ENCODE measurements at places on chromosomes 11 and 22.

- DNase-seq, result no peak
Observed at GRCh38 chr11:133385781-133386180, 146.5 kb downstream of the OPCML start.

DNA sequence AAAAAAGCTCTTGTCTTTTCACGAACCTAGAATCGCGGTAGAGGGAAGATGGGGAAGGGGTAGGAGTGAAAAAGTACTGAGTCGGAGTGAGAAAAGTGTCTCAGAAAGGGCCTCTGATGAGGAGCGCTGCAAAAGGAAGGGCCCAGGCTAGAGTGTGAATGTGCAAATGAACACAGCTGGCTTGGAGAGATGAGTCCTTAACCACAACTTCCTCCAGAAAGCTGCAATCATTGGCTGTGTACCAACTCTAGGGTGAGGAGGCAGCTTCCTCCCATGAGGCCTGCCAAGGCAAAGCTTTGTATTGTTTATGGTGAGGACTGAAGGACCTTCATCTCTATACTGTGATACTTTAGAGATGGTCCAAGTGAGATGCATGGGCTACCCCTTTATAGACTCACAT, 566.9 kb upstream of the ANO5 start:
- no peak for DNase-seq

- DNase-seq, result no peak
Observed at GRCh38 chr11:68140496-68141245, 19.5 kb upstream of the CHKA start.

GRCh38 chr11:92225568-92226330, 1.1 kb downstream of the FAT3 start:
- no peak for DNase-seq

DNA sequence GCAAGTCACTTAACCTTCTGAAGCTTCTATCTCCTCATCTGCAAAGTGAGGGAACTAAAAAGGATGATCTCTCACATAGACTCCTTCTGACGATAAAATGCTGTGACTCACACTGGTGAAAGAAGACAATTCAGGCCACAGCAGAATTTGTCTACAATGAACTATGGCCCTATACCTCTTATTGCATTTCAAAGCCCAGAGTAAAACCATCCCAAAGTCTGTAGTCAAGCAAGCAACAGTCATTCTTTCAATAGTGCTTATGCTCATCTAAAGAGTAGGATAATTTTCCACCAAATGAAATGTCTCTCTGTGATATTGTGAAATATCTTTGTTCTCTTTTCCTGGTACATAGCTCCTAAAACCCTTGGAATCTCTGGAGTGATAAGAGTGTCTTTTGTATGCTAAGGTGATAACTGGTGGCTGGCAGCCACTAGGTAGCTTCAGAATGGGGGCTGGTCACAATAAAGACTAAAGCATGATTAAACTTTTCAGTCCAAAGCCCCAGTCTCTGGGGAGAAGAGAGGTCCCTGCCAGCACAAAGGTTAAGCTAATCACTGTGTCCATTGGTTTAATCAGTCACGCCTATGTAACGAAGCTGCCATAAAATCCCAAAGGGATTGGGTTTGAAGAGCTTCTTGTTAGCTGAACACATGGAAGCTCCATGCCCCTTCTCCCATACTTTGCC, 30.8 kb downstream of the SYTL2 start:
- no peak for DNase-seq

DNA sequence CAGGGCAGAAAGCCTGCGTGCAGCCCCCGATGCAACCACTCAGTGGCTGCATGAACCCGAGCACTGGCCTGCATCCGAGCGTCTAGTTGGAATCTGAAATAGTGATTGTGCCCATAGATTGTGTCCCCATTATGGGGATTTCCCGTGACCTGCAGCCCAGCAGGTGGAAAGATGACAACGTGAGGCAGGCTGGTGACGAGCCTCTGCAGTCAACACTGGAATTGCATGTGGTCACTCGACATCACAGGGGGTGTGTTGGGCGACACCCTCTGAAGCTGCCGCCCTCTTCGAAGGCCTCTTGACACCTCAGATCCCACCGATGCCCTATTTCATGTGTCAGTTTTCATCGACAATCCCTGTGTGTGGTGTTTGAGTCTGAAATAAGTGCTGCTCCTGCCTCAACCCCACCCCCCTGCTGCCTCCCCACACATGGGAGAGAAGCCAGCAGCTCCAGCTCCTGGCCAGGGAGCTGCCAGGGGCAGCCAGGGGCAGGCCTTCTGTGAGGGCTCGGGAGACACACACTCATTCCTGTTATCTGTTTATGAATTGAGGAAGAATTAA, 172.0 kb upstream of the B3GAT1 start:
- no peak for DNase-seq

DNA sequence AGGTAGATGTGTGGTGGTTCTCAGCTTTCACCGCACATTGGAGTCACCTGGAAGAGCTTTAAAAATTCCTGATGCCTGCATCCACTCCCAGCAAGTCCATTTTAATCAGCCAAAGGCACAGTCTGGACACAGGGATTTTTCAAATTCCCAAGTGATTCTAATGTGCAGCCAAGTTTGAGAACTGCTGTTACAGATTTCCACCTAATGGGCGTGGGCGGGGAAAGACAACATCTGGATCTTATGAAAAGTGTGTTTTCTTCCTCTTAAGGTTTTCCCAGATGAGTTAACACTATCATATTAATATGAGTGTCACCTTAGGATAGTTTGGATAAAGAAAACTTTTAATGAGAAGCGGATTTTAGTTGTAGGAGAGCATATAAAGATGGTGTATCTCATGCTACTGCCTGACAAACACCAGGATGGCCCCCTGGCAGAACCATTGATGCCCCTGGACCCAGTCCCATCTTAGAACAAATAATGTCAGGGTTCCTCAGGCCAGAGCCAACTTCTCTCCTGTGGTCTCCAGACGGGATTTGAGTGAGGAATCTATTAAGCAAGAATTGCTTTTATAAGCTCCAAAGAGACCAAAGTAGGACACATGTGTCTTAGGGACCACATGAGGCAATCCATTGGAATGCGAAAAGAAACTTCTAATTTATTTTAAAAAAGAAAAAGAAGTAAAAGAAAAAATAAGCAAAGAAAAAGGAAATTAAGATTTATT, 31.9 kb downstream of the POU2AF1 start:
- DNase-seq, result no peak

DNA sequence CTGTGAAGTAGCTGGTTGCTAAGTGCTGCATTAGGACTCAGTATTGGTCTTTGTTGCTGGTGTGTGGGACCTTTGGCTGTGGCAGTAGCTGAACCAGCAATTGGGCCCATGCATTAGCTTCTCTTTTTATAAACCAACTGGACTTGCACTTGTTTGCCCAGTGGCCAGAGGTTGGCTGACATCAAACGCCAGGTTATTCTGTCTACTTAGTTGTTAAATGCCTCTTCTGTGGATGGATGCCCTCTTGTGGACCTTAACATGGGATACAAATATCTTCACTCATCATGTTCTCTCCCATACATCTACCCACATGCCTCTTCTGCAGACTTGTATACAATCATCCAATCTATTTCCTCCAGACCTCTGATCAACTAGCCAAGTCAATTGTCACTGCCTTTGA, 26.4 kb upstream of the ARHGAP20 start:
- no peak for DNase-seq

GRCh38 chr22:25833091-25833490, 91.1 kb downstream of the MYO18B start:
- no peak for DNase-seq

GRCh38 chr11:126742582-126742981, 258.0 kb downstream of the KIRREL3 start:
- no peak for DNase-seq

DNA sequence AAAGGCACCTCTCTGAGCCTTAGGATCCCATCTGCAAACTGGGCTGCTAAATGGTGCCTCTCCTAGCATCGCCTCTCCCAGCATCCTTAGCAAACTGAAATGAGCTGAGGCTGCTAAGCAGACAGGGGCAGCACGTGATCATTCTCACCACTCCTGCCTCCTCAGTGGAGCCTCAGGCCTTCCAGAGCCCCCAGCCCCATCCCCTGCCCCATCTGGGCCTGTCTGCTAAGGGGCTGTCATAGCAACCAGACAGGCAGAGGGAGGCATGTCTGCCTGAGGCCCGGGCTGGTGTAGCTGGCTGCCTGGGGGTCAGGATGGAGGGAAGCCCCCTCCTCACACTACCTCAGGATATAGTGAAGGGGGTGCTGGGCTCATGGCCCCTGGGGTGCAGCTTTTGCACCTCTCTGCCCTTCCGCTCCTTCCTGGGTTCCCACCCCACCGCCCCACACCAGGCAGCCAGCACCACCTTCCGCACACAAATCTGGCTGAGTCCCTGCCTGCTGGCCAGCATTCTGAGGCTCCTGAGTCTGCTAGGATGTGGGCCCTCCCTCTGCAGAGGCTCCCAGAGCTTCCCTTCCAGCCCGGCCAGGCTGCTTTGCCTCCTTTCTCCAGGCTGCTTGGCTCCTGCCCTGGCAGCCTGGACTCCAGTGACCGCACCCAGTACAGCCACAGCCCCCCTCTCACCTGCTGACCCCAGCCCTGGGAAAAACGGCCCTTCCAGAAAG, 47.5 kb upstream of the TTLL12 start:
- no peak for DNase-seq

DNA sequence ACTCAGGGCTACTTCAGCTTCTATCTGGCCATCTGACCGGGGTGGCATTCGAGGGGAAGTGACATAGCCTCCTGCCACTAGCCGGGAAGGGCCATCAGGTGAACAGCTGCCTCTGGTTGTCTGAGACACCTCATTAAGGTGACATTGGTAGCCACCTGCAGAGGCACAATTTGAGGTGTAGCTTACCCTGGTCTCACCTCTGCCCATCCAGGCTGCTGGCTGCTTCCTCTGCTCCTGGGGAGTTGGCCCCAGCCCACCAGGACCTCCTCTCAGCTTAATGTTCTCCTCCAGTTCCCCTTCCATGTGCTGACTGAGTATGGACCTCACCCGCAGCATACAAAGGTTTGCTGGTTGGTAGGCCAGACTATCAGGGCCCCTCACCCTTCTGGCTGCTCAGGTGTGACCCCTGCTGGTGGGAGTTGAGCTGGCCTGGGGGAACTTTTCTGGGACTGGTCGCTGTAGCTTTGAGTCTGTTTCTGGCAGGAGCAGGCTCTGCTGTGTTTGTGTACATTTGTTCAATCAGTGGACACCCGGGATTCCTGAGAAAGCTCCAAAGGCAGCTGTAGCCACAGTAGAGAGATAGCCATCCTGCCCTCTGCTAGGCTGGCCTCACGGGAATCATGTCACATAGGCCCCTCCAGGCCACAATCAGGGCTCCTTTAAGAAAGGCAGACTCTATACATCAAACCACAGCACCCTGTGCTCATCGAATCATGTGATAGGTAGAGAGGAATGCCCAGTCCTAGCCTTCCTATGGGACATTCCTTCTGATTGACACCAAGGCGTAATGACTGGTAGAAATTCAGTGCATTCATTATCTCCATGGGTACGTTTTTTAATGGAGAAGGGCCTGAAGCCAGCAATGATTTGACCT, 295.1 kb upstream of the PLET1 start:
- peak; percentile 40 for DNase-seq

- DNase-seq, result no peak
Observed at GRCh38 chr22:26983311-26983710, 325.9 kb downstream of the MIAT start.

- no peak for DNase-seq
Observed at GRCh38 chr11:102139081-102139498, 28.8 kb downstream of the YAP1 start.

- no peak for DNase-seq
Observed at GRCh38 chr22:35476341-35476740, 64.3 kb upstream of the RASD2 start.

DNA sequence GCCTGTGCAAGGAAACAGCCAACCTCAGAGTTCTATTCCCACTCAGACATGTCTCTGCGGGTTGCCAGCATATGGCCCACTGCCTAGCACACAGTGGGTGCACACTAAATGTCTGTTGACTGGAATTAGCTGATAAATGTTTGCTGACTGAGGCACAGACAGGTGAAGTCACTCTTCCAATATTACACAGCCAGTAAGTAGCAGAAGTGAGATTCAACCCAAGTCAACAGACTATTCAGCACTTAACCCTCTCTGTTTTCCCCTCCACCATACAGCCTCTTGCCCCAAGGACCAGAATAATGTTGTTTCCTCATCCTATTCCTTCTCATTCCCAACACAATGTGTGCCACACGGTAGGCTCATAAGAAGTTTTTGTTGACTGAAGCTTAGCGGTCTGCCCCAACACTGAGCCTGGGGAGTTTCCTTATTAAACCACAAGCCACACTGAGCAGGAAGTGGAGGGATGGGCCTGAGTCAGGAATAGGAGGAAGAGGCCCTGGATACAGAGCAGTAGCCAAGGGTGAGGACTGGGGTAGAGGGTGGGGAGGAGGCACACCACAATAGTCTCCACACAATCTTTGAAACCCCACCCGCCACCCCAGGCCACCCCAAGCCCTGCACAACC, 15.7 kb upstream of the IL10RA start:
- DNase-seq, result no peak

DNA sequence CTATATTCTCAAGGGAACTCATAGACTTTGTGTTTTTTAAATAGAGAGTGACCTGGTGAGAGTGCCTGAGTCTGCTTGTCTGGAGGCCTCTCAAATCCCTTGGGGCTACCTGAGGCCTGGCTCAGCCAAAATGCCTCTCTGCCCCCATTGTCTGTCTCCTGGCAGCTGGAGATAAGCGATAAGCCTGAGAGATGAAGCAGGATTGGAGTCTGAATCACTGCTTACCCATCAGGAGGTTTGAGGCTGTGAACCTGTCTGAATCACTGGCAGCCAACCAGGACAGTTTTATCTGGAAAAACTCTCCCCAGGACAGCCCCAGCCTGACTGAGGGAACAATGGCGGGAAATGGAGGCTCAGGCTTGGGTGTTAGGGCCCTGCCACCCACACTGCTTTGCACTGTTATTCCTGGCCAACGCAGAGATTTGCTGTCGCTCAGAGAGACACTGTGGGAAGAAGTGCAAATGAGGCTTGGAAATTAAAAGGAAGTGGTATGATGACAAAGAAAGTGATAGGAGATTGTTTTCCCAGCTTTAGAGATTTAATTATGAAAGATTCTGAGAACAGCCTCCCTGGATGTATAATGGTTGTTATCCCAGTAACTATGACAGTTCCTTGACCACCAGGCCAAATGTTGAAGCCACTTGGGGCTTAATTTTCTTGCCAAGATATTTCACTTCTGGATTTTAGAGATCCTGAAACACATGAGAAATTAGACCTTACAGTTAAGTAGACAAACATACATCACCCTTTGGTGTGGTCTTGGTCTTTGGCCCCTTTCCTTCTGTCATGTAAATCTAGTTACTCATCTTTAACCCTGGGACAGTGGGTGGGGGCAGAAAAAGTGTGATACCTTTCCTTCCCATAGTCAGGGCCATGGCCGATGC, 102.1 kb downstream of the RASSF10 start:
- DNase-seq, result no peak

GRCh38 chr11:101726988-101727387, 143.2 kb upstream of the TRPC6 start:
- DNase-seq, result no peak

- no peak for DNase-seq
Observed at GRCh38 chr22:42560781-42561180, 7.0 kb downstream of the SERHL2 start.

Measured in activated T-helper 1 cell treated with anti-CD3 and anti-CD28 coated beads, Interleukin-2, amount 50 U/mL, for 16 hours (primary cell).